ENCODE measurements at places on chromosomes 2 and 18.
A peak's percentile ranks its signal among the peaks of the same experiment; 100 is the strongest.

DNA sequence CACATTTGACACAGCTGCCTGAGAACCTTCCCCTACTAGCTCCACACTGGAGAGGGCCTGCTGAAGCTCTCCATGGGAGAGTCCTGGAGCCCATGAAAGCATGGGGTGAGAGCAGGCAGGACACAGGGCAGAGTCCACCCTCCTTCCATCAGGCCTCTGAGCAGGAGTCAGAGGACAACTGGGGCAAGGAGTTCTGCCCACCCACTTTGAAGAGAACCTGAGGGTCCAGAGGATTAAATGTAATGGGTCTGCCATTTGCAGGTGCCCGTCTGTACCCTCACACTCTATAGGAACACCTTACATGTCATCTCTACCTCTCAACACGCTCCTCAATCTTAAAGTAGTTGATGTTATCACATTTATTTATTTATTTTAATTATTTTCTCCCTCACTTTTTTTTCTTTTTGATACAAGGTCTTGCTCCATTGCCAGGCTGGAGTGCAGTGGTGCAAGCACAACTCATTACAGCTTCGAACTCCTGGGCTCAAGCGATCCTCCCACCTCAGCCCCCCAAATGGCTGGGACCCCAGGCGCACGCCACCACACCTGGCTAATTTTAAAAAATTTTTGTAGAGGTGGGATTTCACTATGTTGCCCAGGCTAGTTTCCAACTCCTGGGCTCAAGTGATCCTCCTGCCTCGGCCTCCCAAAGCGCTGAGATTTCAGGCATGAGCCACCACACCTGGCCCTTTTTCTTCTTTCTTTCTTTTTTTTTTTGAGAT is 10.2 kb downstream of the ADRA2B start:
- DNase-seq, result no peak

DNA sequence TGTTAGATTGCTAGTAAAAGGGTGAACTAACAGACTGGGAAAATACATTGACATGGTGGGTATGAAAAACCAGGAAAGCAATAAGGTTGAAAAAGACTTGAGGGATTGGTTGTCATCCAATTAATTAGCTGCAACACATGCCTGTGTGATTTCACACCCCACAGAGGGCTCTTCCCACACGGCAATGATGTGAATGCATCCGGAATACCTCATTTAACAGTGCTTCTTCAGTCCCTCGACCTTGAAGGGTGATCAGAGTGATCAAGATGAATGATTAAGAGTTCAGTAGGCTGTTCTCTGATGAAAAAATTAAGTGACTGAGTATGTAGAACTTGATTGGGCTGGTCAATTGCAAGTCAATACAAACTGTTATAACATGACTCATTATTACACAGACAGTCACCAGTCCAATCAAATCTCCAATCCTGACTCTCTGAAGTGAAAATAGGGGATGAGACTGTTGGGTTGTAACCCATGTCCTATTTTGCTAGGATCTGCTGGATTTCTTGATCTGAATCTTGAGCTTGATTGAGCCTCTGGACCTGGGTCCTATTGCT is 924.9 kb upstream of the FAM98A start:
- DNase-seq, result no peak

- peak; percentile 22 for DNase-seq
These were observed 27.8 kb downstream of the MBD5 start for GRCh38 chr2:148048475-148049221.

GRCh38 chr2:47798631-47799030 is 15.7 kb downstream of the MSH6 start:
- no peak for DNase-seq

DNA sequence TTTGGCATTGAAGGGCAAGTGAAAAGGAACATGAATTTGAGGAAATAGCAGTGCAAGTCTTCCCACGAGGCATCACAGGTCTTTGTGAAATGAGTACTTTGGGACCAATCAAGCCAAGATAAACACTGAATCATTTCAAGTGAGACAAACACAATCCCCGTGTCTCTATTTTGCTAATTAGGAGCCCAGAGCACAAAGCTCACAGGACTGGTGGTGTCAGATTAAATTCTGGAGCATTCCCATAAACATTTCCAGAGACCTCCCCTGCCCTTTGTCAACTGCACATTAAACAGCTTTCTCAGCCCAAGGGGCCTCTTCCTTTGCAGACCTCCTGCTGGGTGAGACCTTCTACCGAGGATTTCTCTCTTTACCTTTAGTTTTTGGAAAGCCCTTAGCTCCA is 50.7 kb downstream of the DAPL1 start:
- no peak for DNase-seq

GRCh38 chr2:194549387-194549786 is 1107.6 kb upstream of the SLC39A10 start:
- DNase-seq, result no peak

GRCh38 chr2:118683460-118683859 is 164.0 kb downstream of the EN1 start:
- DNase-seq, result no peak

GRCh38 chr18:23189099-23189498 is 53.8 kb downstream of the CABLES1 start:
- no peak for DNase-seq

DNA sequence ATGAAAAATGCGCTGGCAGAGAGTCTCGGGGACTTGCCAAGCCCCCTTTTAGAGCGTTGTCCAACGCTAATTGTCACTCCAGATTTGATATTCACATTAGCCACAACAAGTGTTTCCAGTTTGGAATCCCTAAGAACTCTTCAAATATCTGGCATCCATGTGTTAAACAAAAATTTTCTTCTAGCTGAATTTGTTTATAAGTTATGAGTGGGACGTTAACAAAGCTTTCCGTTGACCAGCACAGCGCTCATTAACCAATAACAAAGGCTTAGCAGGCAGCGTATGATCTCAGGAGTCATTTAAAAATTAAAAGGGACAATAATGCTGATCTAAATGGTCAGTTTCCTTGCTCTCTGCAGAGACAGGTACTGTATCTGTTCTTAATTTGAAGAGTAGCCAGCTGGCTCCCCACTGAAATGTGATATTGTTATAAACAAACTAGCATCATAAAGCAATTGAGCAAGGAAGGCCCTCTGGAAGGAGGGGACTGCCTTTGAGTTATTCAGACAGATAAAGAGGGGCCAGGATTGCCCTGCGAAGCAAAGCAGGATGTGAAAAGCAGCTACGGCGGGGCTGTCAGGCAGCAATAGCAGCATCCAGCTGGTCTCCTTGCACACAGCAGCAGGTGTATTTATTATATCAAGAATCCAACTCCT is 337.2 kb upstream of the SALL3 start:
- DNase-seq, result no peak

DNA sequence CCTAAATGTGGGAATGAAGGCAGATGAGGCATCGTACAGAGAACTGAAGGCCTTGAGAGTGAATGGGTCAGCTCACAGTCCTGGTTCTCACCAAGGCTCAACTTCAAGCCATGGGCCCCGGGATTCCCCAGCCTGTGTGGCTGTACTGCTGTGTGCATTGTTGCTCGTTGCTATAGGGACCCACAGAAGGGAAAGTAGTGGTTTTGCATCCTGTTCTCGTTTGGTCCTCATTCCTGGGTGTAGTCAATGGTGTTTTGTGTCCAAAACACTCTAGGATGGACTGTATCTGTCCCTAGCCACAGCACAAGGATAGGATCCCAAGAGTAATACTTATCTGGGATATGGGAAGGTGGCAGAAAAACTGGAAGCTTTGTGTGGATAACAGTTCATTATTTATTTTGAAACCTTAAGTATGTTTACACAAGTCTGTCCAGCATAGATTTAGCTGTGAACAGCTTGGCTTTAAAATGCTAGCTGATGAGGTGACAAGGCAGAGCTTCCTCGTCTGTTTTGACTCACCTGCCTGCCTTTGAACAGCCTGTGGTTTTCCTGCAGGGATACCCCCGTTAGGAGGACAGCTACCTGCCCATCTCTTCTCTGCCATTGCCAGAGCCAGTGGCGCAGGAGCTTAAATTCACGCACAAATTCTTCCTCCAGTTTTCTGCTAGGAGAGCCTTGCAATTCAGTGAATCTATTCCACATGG is 85.0 kb downstream of the WDSUB1 start:
- DNase-seq, result peak; percentile 51

GRCh38 chr2:158489366-158490112 is 32.8 kb downstream of the PKP4 start:
- DNase-seq, result no peak

- DNase-seq, result no peak
These were observed 196.4 kb downstream of the HRH4 start for GRCh38 chr18:24656551-24657443.

- DNase-seq, result no peak
These were observed 6.5 kb downstream of the METTL5 start for GRCh38 chr2:169818241-169818640.

- DNase-seq, result peak; percentile 62
These were observed 57.5 kb upstream of the AGPS start for GRCh38 chr2:177334940-177335543.

All from activated CD4-positive, alpha-beta T cell treated with anti-CD3 and anti-CD28 coated beads, Interleukin-10, Interleukin-2, amounts not matched to agents 100 ng/mL and 50 ng/mL, durations not matched to agents 16 hours and 8 hours (primary cell).